ENCODE measurements at places on chromosomes 13 and 19.

GRCh38 chr19:55585658-55586339, 5.2 kb upstream of the ZNF579 start:
- DNase-seq = peak; percentile 31

GRCh38 chr13:110697842-110698241, 8.1 kb downstream of the CARS2 start:
- DNase-seq = no peak

GRCh38 chr13:59354665-59355369, 808.9 kb downstream of the DIAPH3 start:
- DNase-seq = no peak

- no peak for DNase-seq
Measured at GRCh38 chr13:111398196-111398595, 77.8 kb downstream of the TEX29 start.

DNA sequence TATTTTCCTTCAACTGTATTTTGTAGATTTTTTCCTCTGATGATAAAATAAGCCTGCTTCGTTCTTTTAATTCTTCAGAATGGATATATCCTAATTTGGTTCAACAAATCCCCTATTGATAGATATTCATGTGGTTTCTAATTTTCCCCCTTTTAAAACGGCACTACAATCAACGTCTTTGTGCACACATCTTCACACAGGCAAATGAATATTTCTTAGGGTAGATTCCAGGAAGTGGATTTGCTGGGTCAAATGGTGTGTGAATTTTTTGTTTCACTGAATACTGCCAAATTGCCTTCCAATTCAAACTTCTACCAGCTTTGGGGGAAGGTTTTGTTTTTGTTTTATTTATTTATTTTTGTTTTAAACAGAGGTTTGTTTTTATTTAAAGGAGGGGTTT, 287.2 kb downstream of the FOXO1 start:
- DNase-seq = no peak

DNA sequence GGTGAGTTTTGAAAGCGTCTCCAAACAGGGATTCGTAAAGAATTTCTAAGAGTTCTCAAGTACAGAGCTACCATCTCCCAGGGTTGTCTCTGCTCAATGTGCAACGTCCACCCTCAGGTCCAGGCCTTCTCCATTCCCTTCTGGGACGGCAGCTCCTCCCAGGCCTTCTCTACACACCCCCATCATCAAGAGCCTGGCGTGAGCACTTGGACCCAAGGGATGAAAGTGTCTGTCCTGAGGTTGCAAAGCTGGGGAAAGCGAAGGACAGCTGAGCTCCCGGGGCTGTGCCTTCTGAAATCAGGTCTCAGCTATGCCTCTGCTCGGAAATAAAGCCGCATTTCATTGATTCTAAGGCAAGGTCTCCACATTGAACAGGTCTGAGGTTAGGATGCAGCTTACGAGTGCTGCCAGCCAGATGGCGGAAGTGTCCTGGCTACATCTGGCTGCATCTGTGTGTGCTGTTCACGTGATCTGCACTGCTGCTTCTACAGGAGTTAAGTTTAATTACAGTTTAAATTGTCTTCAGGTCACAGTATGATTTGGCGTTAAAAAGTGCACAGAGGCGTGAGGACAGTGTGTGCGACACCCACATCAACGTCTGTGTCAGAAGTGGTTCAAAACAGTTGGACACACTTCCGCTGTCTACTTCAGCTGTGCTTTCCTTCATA, 27.0 kb upstream of the MIER2 start:
- DNase-seq = no peak

DNA sequence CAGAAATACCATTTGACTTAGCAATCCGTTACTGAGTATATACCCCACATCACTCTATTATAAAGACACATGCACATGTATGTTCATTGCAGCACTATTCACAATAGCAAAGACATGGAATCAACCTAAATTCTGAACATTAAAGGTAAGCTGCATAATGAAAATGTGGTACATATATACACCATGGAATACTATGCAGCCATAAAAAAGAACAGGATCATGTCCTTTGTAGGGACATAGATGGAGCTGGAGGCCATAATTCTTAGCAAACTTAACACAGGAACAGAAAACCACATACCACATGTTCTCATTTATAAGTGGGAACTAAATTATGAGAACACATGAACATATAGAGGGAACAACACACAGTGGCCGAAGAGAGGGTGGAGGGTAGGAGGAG, 85.2 kb downstream of the NDFIP2 start:
- DNase-seq = no peak

GRCh38 chr13:113842336-113843062, 21.4 kb downstream of the GAS6 start:
- DNase-seq = no peak

DNA sequence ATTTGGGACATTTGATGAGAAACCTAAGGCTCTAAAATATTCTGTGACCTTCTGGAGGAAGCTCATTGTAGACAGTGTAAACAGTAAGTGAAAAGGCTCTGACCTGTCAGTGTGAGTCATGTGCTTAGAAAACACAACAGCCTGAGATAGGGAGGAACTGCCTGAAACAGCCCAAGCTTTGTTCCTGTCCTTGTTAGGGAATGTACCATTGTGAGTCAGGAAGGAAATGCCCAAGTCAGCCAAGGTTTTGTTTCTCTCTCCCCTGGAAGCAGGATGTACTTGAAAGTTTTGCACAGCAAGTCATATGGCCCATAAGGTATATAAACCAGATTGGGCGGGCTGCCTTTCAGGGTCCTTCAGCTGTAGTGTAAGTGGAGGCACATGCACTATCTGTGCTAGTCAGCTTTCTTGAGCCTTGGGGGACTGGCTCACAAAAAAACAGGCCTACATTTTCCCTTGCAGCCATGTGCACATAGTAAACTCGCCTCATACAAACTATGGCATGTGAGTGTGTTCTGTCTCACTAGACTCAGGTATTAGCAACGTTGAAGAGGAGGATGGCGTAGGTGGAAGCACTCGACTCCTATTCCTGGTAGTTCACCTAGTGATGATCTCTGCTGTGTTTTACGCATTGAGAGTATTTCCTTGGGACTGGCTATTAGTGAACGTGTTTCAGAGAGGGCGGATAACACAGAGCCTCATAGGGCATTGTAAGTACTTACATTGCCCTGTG, 141.2 kb upstream of the KLHL1 start:
- DNase-seq = peak; percentile 7

DNA sequence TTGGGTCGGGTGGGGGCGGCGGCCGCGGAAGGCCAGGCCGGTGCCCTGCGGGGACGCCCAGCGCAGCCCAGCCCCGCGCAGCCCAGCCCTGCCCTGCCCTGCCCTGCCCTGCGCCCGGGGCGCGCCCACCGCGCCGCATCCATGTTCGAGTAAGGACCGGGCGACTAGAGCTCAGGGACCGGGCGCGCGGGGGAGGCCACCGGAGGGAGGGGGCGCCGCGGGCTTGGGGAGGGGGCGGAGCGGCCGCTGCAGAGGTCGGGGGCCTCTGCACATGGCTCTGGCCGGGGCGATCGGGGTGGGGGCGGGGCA, 169 bp downstream of the GRAMD1A start:
- DNase-seq = no peak

DNA sequence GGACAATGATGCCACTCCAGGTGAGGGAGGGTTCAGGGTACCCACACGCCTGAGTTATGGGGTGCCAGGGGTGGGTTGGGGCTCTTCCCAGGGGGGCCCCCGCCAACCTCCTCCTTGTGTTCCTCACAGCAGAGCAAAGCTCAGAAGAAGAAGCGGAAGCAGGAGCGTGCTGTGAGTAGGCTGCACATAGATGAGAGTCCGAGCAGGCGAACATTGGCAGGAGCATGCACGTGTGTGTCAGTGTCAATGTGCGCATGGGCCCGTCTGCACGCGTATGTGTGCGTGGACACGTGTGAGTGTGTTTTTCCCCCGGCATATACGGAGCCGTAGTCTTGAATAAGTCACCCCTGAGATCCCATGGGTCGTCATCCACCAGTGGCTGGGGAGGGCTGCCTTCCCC, 12.4 kb upstream of the USE1 start:
- no peak for DNase-seq

DNA sequence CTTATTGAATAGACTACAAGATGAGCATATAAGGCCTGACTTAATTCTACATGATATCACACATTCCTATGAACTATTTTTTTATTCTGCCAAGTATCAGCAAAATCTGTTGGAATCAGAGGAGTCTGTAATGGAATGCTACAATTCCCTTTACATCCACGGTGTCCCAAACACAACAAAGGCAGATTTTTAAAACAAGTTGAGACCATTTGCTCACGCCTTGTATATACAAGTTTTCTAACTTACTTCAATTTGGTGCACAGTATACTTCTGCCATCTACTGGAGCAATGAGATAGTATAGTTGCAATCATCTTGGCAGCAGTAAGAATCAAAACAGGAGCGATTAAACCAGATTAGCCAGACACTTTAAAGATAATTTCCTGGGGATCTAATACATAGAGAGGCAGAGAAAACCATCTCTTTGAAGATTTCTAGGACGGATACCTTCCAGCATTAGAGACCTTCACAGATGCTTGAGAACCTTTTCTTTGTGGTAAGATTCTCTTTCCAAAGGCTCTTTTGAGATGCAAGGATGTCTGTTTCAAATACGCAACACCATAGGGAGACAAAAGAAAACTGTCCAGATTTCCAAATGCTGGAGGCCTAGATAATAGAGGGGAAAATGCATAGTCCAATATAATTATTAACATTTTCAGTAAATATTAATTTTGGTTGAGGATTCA, 302.0 kb upstream of the MIR17HG start:
- DNase-seq = no peak

GRCh38 chr19:45439190-45439568, 15.5 kb upstream of the ERCC1 start:
- no peak for DNase-seq

DNA sequence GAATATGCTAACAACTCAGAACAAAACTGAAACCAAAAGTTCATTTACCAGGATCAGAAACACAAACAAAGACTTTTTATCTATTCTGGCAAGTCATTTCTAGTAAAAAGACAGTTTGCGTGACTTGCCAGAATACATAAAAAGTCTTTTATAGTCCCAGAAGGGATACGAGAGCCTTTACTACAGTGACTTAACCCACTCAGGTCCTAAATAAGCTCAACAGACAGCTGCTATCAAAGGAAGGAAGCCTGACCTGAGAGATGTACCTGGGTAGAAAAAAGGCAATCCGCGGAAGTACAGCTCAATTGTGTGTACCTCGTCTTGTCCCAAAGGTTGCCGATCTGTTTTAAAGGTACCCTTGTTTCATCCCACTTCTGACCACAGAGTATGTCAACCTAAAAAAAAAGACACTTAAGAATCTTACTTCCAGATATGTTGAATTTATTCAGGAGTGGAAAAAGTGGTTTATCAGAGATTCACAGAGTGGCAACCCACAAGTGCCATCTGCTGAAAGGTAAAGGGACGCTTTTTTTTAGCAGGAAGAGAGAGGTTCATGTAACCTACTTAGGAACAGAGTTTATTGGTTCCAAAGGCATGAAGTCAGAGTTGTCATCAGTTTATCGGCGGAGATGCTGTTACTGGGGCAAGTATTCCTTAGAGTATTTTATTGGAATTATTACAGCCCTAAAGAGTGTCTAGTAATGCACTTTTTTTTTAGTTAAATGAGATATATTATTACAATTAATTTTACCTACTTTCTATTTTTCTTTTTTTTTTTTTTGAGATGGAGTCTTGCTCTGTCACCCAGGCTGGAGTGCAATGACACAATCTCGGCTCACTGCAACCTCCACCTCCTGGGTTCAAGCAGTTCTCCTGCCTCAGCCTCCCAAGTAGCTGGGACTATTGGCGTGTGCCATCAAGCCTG, 69.7 kb upstream of the C1QTNF9B start:
- DNase-seq = no peak

GRCh38 chr13:91249861-91250260, 97.6 kb upstream of the MIR17HG start:
- no peak for DNase-seq

DNA sequence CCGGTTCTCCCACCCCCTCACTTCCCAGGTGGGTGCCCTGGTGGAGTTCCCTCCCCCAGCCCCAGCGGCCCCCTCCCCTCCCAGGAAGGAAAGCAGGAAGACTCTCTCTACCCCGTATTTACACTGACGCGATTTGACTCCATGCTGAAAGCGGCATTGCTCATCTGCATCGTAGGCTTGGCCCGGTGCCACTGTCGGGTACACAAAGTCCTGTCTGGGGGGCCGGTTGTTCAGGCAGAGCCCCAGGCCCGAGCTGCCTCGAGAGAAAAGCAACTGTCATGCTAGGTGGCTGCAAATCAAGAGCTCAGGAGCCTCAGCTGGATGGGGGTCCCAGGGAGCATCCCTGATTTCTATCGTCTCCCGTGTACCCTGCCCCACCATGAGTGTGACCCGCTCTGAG, 14.9 kb downstream of the ADAMTS10 start:
- DNase-seq = no peak

- DNase-seq = no peak
Measured at GRCh38 chr19:30225676-30226463, 146.3 kb upstream of the ZNF536 start.

DNA sequence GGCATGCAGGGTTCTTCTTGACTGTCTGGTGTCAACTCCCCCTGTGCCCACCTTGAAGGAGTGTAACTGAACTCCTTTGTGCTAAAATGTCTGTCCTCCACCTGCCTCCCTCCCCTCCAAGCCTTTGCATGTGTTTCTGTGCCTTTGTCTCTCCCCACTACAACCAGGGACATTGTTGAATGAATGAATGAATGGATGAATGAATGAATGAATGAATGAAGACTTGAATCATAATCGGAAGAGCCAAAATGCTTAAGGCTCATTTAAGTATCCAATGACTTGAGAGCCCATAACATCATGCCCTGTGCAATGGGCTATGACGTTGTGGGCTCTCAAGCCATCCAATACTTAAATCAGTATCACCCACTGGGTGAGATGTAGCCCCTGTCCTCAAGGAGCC, 9.0 kb upstream of the GPR183 start:
- DNase-seq = no peak

GRCh38 chr19:11693505-11694499, 44.9 kb downstream of the ZNF823 start:
- DNase-seq = no peak

DNA sequence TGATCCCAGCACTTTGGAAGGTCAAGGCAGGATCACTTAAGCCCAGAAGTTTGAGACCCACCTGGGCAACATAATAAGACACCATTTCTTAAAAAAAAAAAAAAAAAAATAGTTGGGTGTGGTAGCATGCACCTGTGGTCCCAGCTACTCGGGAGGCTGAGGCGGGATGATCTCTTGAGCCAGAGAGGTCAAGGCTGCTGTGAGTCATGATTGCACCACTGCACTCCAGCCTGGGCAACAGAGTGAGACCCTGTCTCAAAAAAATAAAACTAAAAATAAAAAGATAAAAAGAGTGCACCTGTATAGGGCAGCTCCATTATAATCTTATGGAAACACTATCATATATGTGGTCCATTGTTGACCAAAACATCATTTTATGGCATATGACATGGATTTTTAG, 25.5 kb upstream of the STARD13 start:
- no peak for DNase-seq

GRCh38 chr13:21025539-21025938, 35.8 kb downstream of the LATS2 start:
- DNase-seq = no peak

- DNase-seq = no peak
Measured at GRCh38 chr13:32134241-32135055, 102.9 kb downstream of the FRY start.

DNA sequence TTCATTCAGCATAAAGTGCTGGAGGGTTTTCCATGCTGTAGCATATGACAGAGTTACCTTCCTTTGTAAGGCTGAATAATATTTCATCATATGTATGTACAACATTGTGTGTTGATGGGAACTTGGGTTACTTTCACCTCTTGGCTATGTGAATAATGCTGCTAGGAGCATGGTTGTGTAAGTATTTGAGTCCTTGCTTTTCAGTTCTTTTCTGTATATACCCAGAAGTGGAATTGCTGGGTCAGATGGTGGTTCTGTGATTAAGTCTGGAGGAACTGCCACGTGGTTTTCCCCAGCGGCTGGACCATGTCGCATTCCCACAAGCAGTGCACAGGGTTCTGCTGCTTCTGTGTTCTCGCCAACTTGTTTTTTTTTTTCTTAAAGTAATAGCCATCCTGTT, 101.2 kb upstream of the TEX29 start:
- no peak for DNase-seq
